ENCODE measurements at places on chromosomes 12 and 14.
A peak's percentile ranks its signal among the peaks of the same experiment; 100 is the strongest.

GRCh38 chr14:55240526-55241178 lies 30.6 kb upstream of the FBXO34 start:
- no peak for DNase-seq

GRCh38 chr12:69073035-69073434 lies 140.1 kb upstream of the CPM start:
- DNase-seq, result no peak

GRCh38 chr14:100607611-100607956 lies 20.4 kb upstream of the BEGAIN start:
- no peak for DNase-seq

DNA sequence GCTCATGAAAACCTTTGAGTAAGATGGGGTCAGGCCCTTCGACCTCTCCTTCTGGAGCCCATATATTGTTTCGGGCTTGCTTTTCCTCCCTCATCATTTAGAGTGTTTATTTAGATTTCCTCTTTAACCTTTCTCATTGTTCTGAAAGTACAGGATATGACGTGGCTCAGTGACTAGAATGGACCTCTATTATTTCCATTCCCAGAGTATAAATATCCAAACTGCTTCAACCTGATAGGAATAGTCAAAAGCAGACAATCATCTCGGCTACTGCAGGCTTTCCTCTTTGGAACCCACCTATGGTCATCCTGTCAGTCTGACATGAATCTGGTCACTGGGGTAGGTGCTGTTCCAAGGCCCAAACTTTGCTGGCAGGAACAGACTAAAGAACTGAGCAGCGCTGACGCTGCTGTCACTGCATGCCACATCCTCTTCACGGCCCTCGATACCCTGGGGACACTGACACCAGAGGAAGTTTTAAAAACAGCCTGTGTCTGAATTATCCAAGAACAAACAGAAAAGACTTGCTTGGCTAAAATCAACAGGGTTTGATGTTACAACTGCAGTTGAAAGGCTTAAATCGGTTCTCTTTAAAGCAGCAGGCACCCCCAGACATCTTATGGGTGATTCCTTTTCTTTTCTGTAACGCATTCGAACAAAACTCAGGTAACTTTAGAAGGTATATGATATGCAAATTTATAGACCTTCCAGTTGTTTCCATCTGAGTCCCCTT lies 5.0 kb upstream of the DDX47 start:
- peak; percentile 73 for DNase-seq

GRCh38 chr12:100668945-100669536 lies 95.6 kb downstream of the GAS2L3 start:
- DNase-seq, result peak; percentile 68

- DNase-seq, result no peak
Measured at GRCh38 chr12:115312901-115313300, 628.9 kb upstream of the TBX3 start.

- DNase-seq, result no peak
Measured at GRCh38 chr14:32542507-32542906, 213.4 kb downstream of the AKAP6 start.

DNA sequence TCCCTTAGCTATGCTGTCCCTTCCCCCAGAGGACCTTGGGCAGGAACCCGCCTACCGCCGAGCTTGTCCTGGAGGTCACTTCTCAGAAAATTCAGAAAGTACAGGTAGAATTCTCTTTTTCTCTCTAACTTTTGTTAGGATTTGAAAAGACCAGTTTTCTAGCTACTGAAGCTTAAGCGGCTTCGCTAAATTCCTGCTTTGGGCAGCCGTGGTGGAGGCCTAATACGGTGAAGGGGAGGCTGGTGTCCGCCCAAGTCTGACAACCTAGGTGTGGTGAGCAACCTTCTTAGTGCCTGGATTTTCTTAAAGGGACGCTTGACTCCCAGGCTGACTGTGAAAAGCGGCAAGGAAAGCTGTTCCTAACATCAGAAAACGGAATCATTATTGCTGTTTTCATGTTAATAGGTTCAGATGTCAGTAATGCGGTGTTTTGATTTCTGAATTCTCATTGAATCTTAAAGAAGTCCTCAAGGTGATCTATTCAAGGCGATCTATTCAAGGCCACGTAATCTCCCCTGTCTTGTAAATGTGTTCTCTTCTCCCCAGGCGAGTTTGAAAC lies 835 bp downstream of the FGD4 start:
- no peak for DNase-seq

DNA sequence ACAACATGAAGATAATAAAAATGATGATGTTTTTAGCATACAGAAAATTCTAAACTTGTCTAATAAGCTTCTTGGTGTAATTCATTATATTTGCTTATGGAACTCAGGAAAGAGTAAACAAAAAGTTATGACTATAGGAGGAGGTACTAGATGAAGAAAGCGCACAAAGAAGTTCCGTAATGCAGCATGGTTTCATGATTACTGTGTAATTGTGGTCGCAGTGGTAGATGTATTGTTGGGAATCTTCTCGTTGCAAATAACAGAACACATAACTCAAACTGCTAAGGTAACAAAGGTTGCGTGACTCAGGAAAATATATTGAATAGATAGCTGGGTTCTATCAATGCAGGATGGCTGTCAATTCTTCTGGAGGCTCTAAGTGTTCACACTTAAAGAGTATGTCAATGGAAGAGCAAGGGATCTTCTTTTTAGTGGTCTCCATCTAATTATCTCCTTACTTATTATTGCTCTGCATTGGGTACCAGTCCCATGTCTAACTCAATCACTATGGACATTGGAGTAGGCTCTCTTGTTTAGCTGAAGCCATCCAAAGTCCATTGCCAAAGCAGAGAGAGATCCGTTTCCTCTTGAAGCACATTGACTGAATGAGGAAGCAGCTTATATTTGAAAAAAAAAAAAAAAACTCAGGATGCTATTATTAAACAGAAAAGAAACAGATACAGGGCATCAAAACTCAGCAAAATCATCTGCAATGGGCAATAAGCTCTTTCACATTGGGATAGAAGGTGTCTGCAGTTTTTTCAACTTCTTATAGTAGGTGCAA lies 283.4 kb upstream of the ATP2B1 start:
- peak; percentile 36 for DNase-seq

GRCh38 chr12:132437252-132437932 lies 52.6 kb upstream of the FBRSL1 start:
- no peak for DNase-seq

DNA sequence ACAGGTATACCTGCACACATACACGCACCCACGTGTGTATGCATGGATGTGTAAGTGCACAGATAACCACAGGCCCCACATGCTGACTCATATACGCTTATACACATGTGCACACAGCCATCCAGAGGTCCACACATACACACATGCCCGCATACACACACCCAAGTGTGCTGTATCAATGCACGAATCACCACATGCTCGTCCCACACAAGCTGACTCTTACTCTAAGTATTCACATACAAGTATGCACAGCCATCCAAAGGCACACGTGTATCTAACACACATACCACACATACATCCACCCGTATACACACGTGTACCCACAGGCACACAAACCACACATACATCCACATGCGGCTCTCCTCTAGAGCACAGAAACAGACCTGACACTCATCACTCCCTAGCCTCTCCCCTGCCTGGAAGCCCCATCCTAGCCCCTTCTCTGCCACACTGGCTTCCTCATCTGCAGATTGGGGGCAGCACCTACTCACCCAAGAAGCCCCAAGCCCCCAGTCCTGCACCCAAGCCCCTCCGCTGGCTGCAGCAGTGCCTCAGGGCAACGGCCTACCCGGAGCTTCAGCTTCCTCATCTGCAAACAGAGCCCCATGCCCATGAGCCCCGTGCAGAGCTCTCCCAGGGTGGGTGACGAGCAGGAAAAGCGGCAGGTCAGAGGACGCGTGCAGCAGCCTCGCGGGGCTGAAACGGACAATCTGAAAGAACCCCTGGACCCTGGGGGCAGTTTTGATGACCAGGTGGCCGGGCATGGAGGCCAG lies 105.4 kb downstream of the NCOR2 start:
- DNase-seq, result no peak

- DNase-seq, result no peak
Measured at GRCh38 chr12:108833757-108834472, 23.5 kb downstream of the SSH1 start.

DNA sequence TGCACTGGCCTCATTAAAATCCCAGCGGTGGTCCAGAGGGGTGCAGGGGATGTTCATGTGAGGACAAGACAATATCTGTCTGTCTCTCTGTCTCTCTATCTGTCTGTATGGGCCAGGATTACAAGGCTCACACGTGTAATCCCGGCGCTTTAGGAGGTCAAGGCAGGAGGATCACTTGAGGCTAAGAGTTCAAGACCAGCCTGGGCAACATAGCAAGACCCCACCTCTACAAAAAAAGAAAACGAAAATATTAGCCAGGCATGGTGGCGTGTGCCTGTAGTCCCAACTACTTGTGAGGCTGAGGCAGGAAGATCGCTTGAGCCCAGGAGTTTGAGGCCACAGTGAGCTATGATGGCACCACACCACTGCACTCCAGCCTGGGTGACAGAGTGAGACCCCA lies 117.1 kb downstream of the PHETA1 start:
- DNase-seq, result no peak

- DNase-seq, result no peak
Measured at GRCh38 chr12:68880660-68881325, 52.2 kb downstream of the CPM start.

GRCh38 chr14:102121567-102121966 lies 18.1 kb upstream of the WDR20 start:
- DNase-seq, result no peak

All from activated CD4-positive, alpha-beta T cell treated with anti-CD3 and anti-CD28 coated beads, Interleukin-10, Interleukin-2, amounts not matched to agents 100 ng/mL and 50 ng/mL, durations not matched to agents 16 hours and 8 hours (primary cell).